ENCODE measurements at places on chromosomes 6 and 20. TPM values are rescaled to one million over a fixed set of nuclear protein-coding genes. Genes with fewer than 3 reads are reported as not detected.

CRISP2 gene
- polyA plus RNA-seq: not detected

HLA-DQB2 gene
- 0.10 TPM for polyA plus RNA-seq

DBNDD2 gene
- 194 TPM for polyA plus RNA-seq

PTCHD4 gene
- polyA plus RNA-seq: 0.03 TPM

IRF4 gene
- 0.30 TPM for polyA plus RNA-seq

PRKN gene
- 3.5 TPM for polyA plus RNA-seq

SLC17A2 gene
- 0.04 TPM for polyA plus RNA-seq

SENP6 gene
- polyA plus RNA-seq: 44.2 TPM

C20orf144 gene
- 0.03 TPM for polyA plus RNA-seq

DNA sequence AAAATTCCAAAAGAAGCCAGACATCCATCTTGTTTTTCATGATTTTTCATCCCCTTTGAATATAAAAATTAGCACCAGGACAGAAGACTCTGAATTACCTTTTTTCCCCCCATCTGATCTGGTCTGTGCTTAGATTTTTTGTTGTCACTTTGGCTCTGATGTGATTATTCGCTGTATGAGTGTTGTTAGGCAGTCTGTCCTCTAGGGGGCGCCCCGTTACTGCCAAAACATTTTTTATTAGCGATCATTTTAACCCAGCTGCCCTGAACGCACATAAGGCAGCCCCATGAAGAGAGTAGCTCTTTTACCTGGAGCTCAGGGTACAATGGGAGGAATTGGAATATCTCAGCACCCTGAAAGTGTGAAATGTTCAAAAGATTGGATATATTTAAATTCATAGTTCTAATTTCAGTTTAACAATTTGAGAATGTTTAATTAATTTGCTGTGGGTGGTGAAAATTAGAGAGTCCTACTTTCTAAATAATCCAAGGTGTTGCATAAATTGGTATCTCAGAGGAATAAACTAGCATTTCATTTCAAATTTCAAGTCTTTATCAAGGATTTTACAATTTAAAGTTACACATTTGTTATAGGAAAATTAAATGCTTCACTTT is 60.8 kb downstream of the PRPH2 start:
- peak; percentile 48 for DNase-seq

GRCh38 chr20:38346247-38346651 is at the start of gene LBP:
Gene LBP (plus strand): TSS chr20:38346482. CDS start chr20:38346517, 35 bp downstream.
- no peak for DNase-seq

DNA sequence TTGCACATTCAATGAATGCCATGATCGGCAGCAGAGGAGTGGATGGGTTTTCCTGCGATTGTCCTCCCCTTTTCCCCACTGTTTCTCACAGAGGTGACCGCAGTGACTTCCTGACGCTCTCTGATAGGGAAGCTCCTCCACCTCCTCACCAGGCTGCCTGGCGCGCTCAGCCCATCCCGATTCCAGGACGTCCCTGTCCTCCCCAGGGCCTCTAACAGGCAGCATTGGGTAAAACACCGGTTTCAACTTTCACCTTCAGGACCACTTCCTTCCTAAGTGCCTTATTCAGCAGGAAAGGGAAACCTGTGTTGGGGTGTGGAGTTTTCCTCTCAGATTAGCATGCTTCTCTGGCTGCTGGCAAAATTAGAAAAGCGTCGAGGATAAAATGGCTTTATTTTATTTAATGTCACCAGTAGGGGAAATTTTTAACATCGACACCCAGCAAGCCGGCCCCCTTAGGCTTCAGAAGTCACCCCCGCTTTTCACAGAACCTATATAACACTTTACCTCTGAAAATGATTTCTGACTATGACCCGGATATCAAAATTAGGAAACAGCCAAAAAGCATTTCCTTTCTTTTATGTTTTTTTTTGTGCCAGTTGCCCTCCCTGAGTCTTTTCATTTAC is 570.4 kb upstream of the GJE1 start:
- DNase-seq: no peak

GRCh38 chr6:167237438-167238145 is 53.5 kb upstream of the UNC93A start:
- no peak for DNase-seq

- no peak for DNase-seq
Measured at GRCh38 chr6:157203312-157203744, 120.0 kb downstream of the TMEM242 start.

DNA sequence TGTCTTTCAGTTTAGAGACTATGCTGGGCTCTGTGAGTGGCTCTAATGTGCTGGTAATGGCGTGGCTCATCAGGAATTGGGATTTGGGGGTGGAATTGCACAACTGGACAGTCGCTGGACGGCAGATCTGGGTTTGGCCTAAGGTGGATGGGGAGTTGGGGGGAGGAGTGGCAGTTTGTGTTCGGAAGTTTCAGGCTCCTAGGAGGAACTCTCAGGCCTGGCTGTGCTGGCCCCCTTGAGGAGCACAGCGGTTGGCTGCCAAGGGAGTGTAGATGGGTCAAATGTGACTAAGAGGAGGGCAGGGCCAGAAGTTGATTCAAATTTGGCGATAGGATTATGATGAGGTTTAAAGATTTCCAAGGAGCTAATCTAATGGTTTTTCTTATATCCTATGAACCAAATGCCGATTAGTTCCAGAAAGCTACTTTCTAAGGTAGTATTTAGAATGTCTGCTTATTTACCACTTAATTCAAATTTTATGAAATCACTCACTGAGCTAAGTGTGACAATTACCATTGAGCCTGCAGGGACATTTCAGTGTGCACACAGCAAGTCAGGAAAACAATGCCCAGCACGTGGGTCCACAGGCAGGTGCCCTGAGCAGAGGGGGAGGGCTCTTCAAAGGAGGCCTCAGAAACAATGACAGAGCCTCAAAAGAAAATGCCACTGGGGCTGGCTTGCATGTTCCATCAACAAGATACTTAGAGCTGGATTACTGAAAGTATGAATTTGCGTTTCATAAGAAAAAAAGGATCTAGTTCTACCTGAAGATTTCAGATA is 111.0 kb downstream of the GJA10 start:
- DNase-seq: no peak

GRCh38 chr6:71733970-71734899 is 152.1 kb upstream of the RIMS1 start:
- no peak for DNase-seq

DNA sequence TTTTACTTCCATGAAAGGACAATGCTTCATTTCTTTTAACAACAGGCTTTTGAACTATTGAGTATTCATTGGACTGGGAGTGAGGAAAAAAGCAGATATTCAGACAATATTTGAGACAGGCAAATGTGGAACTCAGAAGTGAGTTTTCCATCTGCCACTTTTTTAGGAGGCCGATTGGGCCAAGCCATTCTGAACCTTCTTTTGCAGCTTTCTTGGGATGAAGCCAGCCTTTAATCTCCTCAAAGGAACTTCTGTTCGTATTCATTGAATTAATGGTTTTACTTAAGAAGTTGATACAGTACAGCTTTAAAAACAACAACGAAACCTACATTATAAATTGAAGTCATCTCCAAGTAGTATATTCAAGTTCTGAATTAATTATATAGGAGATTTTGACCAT is 187.1 kb upstream of the RNF217 start:
- no peak for DNase-seq

DNA sequence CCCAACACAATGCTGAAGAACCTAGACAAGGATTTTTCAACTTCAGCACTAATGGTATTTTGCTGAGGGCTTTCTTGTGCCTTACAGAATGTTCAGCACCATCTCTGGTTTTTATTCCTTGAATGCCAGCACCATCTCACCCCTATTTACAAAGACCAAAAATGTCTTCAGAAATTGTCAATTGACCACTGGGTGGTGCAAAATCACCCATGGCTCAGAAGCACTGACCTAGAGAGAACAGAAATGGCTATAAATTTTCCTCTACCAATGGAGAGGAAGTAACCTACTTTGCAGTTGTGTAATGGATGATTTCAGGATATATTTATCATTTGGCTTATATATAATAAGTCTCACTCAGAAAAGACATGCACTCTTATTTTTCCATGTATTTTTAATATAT is 431.0 kb upstream of the IRAK1BP1 start:
- DNase-seq: no peak

GRCh38 chr6:111727041-111727440 is 121.4 kb upstream of the TRAF3IP2 start:
- no peak for DNase-seq

DNA sequence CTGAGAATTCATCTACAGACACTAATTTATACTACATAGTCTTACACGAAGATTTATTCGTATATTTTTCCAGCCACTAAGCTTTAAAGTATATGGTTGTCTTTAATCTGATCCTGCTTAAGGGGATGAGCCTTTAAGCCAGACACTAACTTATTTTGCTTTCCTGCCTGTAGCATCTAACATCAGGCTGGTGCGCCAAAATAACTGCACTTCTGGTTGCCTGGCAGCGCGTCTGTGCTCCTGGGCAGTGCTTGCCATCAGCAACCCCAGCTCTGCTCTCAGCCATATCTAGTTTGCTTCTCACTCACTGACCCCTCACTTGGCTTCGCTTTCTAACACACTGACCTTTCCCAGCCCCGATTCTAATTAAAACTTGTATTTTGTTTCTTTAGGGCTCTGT is 21.8 kb downstream of the HMGCLL1 start:
- DNase-seq: no peak

- DNase-seq: no peak
Measured at GRCh38 chr20:57223648-57224489, 42.6 kb downstream of the BMP7 start.

DNA sequence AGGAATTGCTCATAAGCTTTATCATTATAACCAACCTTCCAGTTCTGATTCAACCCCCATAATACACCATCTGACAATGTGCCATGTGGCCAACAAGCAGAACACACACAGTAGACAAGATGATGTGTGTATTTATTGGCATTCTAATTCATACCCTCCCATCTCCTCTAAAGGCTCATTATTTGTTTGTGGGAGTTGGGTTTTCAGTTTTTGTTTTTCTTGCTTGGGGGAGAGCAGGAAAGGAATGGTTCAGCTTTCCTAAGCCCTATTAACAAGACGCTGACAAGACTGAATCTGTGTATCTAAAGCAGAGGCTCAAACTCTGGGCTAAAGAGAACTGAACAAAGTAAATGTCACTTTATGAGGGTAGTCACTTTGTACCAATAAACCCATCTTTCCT is 36.8 kb downstream of the EPB41L2 start:
- no peak for DNase-seq

GRCh38 chr6:127343809-127344659 is 625 bp upstream of the ECHDC1 start:
- DNase-seq: peak; percentile 13

DNA sequence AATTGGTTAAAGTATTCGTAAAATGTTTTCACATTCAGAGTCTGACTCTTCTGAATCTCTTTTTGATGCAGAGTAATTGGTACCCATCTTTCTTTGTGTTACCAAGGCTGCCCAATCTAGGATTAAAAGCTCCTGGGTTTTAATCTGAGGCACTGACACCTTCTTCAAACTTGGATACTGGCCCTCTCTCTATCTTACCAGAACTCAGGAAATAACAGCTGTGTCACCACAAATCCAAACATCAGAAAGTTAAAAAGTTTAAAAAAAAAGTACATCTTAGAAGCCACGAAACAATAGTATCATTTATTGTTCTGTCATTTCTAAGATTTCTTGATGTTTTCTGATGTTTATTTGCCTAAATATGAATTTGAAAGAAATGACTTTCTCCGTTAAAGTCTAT is 255.5 kb upstream of the RUNX2 start:
- no peak for DNase-seq

- no peak for DNase-seq
Measured at GRCh38 chr20:23928788-23929187, 49.2 kb upstream of the CST5 start.

- no peak for DNase-seq
Measured at GRCh38 chr6:117418320-117418719, 7.4 kb downstream of the ROS1 start.

DNA sequence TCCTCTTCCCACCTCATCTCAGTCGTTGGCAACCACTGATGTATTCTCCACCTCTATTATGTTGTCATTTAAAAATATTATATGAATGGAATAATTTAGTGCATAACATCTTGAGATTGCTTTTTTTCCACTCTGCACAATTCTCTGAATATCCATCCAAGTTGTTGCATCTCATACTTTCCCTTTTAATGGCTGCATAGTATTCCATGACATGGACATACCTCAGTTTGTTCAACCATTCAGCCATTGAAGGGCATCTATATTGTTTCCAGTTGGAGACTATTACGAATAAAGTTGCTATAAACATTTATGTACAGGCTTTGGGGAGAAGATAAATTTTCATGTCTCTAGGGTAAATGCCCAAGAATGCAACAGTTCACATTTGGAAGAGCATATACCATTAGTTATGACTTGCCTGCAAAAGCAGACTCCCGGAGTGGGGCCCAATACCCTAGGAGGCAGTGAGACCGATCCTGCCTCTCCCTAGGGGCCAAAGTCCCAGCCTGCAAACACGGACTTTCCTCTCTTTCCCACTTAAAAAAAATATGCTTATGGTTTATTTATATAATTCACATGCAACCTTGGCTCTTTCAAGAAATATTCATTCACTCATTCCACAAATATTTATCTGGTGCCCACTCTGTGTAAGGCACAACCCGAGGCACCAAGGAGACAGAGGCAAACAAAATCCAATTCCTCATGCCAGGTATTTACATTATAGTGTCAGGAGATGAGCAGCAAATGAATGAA is 227.0 kb upstream of the PMEPA1 start:
- DNase-seq: no peak
